ENCODE measurements at places on chromosomes 16 and 17.

GRCh38 chr17:6591599-6592158 is 35.3 kb upstream of the PITPNM3 start:
- DNase-seq = peak; percentile 42

GRCh38 chr16:23902748-23903414 is 67.1 kb downstream of the PRKCB start:
- DNase-seq = no peak

GRCh38 chr17:14204084-14204483 is 32.6 kb downstream of the CDRT15 start:
- no peak for DNase-seq

- no peak for DNase-seq
These were observed 2.7 kb downstream of the CTDNEP1 start for GRCh38 chr17:7248796-7249195.

DNA sequence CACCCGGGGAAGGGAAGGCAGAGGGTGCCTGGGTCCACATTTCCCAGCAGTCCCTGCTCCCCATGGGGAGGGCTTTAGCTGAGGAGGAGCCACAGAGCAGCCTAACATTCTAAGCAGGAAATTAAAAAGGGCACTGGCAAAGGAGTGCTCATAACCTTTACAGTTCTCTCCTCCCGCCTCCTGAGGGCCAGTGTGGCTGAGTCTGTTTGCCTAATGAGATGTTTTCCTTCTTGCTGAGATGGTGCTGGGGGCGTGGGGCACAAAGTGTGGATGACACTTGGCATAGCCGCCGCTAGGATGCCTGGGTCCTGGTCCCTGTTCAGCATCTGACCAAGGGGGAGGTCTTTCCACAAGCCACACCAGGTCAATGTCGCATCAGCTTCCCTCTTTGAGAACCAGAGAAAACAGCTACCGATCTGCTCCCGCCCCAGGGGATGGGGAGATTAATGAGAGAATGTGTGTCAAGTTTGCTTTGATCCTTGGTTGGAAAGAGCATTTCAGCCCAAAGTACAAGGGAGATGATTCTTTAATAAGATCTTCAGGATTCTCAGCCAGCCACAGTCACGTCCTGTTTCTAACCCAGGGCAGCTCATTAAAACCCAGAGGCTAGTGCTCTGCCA is 5.8 kb downstream of the KIF18B start:
- DNase-seq = no peak

DNA sequence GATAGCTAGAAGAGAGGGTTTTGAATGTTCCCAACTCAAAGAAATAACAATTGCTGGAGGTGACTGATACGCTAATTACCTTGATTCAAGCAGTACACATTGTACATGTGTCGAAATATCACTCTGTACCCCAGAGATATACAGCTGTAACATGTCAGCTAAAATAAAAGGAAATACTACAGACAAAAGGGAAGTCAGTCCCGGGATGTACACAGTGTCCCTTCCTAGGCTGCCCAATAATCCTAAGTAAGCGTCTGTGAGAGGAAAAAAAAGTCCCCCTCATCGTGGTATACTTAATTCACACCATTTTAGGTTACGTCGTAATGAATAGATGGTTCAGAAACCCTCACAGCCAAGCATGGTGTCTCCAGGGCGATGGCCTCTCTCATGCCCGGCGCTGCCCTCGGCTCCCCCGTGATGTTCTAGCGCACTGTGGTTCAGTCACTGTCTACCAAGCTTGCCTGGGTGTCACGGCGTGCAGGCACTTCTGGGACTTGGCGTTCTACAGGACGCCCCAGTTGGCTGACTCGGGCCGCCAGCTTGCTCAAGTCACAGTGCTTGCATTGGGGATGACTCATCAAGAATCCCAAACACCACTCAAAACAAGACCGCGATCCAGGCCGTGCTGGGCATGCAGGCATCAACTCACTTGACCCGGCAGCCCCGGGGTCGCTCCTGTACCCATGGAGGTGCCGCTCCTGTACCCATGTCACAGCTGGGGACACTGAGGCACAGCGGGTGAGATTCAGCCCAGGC is 27.6 kb downstream of the CCDC40 start:
- peak; percentile 43 for DNase-seq

DNA sequence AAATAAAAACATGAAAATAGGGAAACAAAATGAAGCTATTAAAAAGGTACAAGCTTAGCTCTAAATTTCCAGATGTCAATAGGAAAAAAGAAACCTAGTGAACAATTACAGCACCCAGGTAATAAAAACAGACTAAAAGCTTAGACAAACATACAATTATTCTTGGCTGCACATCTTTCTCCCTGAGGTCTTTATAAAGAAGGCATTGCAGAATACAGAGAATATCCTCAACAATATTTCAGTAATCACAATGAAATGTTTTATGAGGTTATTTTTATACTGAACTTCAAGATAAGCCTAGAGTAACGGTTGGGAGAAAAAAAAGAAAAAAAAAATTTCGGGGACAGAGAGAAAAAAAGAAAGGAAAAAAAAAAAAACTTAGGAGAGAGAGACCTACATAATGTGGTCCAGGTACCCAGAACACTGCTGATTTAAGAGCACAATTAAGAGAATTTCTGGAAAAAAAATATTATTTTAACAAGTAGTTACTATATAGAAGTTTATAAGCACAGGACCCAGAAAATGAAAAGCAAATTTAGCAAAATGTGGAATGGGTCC is 26.5 kb downstream of the KANSL1 start:
- DNase-seq = no peak

- DNase-seq = no peak
These were observed 2.2 kb upstream of the TMC5 start for GRCh38 chr16:19415461-19415860.

DNA sequence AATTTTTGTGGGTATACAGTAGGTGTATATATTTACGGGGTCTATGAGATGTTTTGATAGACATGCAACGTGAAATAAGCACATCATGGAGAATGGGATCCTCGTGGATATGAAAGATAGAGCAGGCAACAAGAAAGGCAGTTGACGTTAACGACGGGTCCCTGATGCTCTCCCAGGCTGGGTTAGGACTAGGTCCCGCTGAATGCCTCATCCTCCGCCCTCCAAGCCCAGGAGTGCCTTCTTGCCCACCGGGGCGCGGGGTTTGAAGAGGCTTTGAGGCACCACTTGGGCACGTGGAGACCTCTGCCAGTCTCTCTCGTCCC is 9.5 kb upstream of the ZFP90 start:
- DNase-seq = no peak

GRCh38 chr17:77892031-77892430 is 66.5 kb upstream of the TNRC6C start:
- no peak for DNase-seq

DNA sequence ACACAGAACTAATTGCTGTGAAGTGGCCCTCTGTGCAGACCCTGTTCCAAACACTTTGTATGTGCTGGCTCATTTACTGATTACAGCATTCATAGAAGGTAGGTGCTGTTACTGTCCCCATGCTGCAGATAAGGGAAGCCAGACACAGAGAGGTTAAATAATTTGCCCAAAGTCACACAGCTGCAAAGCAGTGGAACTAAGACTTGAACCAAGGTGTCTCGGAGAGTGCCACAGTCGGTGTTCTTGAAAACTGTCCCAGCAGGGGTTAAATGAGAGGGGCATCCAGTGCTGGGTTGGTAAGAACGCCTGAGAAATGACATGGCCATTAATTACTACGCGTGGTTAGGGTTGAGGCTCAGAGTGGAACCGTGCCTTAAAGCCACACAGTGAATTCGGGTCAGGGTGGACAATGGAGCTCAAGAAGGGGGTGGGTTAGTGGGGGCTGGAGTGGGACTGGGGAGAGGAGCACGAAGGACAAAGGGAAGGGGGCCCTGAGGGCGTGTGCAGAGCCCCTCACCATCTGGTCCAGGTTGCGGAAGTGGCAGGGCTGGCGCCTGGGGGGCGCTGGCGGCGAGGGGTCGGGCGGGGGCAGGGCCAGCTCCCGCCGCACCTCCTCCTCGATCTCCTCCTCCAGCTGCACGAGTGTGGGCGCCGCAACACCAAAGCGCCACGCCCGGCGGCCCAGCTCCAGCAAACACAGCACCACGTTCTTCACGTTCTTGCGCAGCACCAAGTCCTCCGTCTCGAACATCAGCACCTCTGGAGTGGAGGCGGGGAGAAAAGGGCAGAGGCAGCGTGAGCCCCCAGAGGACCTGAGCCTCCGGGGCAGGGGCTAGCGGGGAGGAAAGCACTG is 3.3 kb downstream of the GAS2L2 start:
- DNase-seq = no peak

DNA sequence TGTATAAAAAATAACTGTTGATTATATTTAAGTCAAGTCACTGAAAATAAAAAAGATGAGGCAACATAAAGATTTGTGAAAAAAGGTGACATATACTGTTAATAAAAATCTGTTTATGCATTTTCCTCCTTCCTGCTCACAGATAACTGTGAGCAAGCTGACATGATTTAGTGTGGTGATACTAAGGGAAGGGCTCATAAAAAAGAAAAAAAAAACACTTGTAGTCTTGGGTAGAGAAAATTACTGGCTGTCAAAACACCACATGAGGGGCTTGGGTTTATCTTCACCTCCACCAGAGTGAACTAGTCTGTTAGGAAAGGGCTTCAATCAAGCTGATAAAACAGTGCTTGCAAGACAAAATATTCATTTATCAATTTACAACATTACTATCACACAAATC is 247.6 kb downstream of the CNTNAP4 start:
- no peak for DNase-seq

DNA sequence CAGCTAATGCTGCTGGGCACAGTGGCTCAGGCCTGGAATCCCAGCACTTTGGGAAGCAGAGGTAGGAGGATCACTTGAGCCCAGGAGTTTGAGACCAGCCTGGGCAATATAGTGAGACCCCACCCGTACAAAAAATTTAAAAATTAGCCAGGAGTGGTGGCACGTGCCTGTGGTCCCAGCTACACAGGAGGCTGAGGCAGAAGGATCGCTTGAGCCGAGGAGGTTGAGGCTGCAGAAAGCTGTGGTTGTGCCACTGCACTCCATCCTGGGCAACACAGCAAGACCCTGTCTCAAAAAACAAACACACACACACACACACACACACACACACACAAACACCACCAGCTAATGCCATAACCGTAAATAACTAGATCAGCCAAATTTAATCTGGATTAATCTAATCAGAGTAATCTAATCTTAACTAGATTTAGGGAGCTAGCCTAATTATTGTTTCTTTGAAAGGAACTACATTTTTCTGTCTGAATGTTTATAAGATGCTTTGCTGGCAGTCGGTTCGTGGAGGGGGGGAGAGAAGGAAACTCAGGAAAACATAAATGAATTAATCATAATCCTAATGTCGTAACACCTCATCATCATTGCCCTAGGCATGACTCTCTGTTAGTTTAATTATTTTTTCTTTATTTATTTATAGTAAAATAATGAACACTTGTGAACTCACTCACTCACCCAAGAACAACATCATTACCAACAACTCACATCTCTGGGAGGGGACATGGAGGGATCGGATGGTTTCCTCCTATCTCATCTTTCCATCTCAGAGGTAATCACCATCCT is 12.5 kb upstream of the RBBP6 start:
- no peak for DNase-seq

DNA sequence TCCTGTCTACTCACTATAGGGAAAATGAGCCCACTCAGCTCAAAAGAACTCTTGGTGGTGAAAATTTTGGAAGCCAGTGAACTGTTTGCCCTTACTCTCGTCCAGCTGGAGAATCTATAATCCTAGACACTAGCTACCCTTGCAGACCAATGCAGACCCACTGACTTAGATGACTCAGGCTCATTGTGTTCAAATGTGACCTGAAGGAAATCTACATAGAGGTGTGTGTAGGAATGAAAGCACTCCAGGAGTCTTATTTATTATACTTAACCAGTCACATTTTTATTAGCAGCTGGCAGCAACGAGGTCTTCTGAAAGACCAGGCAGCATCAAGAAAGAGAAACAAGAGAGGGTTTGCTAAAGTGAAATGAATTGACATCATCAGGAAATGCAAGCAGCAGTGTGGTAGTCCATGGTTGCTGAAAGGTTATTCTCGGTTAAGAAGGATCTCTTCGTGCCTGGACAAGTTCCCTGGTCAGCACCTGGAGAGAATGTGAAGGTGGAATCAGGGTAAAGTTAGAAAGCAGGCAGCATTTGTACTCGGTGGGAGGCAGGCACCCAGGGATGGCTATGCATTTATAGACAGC is 1.4 kb downstream of the KRTAP29-1 start:
- DNase-seq = no peak

GRCh38 chr17:50604513-50604912 is 30.2 kb upstream of the ABCC3 start:
- DNase-seq = no peak

Measured in inflammatory macrophage (primary cell).